ENCODE measurements at places on chromosomes 1 and 21.

DNA sequence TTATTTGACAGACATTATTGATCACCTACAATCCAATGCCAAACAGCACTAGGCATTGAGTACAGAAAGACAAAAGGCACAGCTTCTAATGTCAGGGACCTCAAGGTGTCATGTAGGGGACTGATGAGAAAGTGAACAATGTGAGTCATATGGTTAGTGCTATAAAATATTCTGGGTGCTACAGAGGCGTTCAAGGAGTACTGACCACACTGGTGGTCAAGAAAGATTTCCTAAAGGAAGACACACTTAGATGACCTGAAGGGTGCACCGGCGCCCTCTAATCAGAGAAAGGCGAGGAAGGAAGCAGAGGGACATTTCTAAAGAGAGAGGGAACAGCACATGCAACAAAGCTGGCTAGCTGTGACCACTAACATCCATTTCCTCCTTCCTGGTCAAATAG is 64.9 kb upstream of the F3 start:
- DNase-seq, result no peak

- no peak for DNase-seq
Observed at GRCh38 chr1:24987875-24988557, 57.9 kb upstream of the RUNX3 start.

DNA sequence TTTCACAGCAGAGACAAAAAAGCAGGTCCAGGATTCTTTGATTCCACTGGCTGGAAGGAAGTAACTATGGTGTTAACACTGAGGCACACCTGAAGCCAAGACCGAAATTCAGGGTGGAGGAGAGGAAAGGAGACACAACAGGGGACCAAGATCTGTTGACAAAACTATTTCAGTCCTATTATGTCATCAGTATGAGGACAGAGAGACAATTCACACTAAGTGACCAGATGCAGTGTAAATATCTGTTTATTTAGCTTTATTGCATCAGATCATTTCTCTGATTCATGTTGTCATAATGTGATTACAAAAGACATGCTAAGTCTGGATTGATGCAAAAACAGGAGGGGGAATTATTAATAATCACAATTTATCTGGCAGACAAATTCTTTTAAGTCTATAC is 118.8 kb downstream of the SIPA1L2 start:
- no peak for DNase-seq

DNA sequence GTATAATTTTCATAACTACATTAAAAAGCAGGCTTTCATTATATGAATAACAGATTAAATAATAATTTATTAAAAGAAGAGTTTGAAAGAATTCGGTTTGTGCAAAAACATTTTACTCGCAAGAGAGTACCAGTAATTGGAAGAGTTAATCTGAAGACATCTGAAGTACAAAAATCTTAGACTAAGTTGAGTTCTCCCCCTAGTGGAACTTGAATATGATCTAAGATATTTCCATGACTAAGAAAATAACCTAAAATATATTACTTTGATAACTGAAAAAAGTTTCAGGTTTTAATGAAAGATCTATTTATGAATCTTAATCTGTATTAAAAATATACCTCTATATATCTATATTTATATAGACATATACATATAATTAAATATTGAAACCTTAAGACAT is 112.5 kb upstream of the GFI1 start:
- DNase-seq, result no peak

DNA sequence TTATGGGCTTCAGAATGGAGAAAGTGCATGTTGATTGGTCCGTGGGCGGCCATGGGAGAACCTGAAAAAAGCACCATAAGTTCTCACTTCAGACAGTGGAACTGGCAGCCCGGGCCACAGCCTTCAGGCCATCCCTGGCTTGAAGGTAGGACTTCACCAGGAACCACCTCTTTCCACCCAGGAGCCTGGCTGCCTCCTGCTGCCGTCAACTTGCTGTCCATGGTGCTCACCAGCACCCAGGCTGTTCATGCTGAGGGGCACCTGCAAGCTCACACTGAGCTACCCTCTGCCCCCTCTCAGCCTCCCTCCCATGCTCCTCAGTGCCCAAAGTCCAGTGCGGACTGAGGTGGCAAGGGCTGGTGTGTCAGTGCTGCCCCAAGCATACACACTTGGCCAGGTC is 12.9 kb upstream of the FNBP1L start:
- no peak for DNase-seq

GRCh38 chr1:22320587-22321344 is 130.9 kb upstream of the ZBTB40 start:
- no peak for DNase-seq

DNA sequence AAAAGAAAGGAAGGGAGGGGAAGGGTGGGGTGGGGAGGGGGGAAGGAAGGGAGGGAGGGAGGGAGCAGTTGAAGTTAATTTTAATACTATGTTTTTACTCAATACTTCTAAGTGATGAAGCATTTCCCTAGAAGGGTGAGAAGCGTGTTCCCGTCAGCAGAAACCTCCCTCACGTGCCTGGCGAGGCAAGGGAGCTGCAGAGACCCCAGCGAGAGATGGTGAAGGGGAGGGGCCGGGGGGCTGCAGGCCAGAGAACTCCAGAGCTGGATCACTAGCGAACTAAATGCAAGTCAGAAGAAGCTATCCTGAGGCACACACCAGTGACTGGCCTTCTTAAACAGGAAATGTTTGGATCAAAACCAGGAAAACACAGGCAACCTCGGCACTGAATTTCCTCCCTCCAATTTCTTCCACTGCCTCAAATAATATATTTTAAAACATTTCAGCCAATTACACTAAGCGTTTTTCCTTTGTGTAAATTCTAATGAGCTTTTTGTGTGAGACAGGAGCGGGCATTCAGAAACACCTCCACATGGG is 18.0 kb downstream of the WDR4 start:
- DNase-seq, result no peak

DNA sequence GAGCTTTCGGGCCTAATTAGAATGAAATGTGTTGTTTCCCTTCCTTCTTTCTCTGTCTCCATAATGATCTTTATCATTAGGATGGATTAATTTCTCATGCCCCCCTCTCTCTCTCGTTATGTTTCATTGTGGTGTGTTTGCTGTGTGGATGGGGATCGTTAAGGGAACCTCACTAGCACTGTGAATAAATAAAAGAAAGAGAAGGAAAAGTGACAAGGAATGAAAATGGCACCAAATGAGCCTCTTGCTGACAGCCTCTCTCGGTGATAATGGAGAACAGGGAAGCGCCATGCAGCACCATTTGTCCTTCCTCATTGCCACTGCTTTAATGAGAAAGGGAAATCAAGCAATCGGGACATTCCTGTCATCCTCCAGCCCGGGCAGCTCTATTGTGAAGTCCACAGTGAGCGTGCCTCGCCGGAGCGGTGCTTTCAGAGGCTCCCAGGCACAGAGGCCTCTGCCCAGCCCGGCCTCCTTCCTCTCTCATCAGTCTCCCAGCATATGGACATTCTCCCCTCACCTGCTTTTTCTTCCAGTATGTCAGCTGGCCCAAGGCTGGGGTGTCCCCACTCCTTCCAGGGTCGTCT is 265.7 kb upstream of the TMEM51 start:
- DNase-seq, result no peak

DNA sequence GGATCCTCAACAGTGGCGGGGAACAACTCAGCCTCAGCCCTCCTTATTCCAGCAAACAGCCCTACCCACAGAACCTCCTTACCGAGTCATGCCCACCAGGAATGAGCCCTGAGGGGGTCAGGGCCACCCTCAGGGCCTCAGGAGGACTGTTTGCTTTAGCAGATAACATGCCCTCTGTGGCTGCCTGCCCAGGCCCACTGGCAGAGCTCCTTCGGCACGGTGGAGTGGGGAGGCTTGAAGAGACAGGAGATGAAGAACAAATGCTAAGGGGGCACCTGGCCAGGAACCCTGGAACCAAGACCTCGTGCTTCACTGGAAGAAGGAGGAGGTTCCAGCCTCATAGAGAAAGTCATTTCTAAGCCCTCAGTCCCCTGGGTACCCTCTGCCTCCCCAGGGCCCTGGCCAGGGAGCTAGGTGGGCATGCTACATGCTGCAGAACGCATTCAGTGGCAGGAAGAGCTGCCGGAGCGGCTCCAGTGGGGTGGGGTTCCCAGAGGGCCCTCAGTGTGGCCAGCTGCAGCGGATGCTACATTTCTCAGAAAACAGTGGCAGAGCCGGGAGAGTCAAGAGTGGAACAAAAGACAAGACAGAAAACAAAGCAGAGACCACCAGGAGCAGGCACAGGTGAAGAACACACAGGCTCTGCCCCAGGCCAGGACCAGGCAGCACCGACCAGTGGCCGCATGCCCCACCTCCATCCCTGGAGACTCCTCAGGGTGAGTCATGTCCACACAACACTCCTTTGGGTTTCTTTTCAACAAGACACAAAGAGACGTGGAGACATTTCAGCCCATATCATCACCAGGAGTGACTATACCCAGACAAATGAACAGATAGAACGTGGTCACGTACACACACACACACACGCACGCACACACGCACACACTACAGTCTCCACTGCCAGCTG is 39.8 kb downstream of the RIMS3 start:
- no peak for DNase-seq

DNA sequence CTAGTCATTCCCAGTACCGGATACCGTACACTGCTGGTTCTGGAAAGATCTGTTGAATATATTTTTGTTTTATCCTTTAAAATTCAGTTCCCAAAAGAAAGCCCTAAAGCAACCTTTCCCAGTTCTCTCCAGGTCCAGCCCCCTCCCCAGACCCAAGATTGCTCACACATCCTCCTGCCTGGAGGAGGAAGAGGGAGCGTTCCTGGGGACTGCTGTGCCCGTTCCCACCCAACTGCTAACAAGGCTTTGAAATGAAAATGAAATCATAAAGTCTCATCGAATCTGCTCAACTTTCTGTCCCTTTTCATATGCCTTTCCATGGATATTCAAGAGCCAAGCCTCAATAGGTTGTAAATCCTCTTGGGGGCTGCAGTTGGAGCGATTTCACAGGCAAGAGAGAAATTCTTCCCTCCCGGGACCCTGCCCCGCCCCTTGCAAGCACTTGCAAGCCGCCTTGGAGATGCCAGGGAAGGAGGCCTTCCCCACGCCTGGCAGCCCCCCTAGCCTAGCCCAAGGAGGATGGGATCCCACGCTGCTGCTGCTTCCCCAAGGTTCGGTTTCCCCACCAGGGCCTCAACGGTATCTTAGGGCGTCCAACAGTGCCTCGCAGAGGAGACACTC is 113.2 kb upstream of the CACHD1 start:
- no peak for DNase-seq
